ENCODE measurements at places on chromosomes 6 and 20.
A peak's percentile ranks its signal among the peaks of the same experiment; 100 is the strongest.

GRCh38 chr6:16168858-16169257 is 40.0 kb downstream of the MYLIP start:
- peak; percentile 31 for DNase-seq

DNA sequence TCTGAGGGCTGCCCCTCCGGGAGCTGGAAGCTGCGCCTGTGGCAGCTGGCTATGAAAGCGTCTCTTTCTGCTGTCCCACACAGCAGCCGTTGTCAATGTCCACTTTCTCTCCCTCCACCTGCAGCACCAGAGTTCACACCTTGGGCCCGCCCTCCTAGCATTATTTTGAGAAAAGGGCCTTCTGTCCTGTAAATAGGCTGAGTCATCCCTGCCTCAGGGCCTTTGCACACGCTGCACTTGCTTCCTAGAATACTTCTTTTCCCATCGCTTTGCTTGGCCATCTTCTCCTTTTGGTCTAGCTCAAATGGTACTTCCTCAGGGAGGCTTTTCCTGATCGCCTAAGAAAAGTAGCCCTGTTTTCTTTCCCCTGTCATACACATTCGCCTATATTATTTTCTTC is 69.3 kb upstream of the ZNFX1 start:
- DNase-seq: no peak

- DNase-seq: peak; percentile 86
Measured at GRCh38 chr6:23890543-23891227, 235.3 kb upstream of the NRSN1 start.

DNA sequence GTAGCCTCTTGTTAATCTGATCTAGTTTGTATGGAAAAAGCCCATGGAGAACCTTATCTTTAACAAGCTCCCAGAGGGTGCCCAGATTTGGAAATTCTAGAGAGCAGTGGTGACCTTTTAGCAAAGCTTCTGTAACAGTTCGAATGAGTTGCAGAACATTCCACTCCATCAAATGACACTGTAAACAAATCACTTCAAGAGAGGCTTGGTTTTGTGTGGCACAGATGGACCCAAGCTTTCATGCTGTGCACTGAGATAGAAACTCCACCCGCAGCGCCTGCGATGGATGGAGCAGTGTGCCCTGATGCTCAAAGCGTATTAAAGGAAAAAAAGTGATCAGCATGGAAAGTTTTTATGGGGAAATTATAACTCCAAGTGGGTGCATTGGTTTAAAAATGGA is 55.1 kb upstream of the ISM1 start:
- DNase-seq: no peak

GRCh38 chr6:77774457-77774856 is 121.6 kb downstream of the MEI4 start:
- DNase-seq: no peak

GRCh38 chr20:32325706-32326503 is 32.2 kb upstream of the ASXL1 start:
- peak; percentile 74 for DNase-seq

GRCh38 chr6:19452495-19452894 is 384.7 kb upstream of the ID4 start:
- no peak for DNase-seq

- DNase-seq: peak; percentile 83
Measured at GRCh38 chr6:27836783-27837624, 75.2 kb downstream of the OR2B2 start.

DNA sequence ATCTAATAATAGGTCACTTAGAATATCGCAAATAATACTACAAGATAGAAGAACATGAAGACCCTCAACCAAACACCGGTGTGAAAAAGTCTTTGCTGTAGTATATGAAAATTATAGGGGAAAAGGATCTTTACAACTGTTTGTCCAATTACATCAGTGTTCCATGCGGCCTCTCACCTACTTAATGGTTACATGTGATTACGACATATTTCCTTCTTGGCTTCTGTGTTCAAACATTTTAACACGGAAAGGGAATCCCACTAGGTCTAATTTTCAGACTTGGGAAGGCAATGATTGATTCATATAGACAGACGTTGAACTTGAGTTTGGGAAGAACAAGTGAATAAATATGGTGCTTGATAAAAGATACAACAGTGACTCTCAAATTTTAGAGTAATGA is 273.4 kb downstream of the KIF16B start:
- DNase-seq: peak; percentile 26

GRCh38 chr6:150600010-150600300 is 270 bp downstream of the PLEKHG1 start:
- no peak for DNase-seq

GRCh38 chr6:124132256-124132655 is 328.6 kb downstream of the NKAIN2 start:
- peak; percentile 39 for DNase-seq

- no peak for DNase-seq
Measured at GRCh38 chr6:137222381-137222780, 3.2 kb upstream of the IFNGR1 start.

DNA sequence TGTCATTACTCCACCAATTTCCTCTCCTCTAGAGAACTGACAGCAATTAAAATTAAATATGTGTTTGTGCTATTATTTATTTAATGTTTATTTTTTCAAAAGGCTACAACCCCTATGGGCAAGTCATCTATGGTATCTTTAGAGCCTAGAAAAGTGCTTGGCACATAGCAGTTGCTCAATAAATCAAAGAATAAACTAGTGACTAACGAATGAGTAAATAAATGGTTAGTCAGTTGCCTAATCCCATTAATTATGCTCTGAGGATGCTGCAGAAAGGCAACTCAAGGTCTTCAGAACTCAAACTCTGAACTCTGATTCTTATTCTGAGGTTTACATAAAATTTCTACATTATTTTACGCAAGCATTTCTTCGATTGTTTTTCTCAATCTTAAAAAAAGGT is 193.0 kb upstream of the TSHZ2 start:
- no peak for DNase-seq

- no peak for DNase-seq
Measured at GRCh38 chr6:110643175-110643574, 166.8 kb upstream of the SLC22A16 start.

DNA sequence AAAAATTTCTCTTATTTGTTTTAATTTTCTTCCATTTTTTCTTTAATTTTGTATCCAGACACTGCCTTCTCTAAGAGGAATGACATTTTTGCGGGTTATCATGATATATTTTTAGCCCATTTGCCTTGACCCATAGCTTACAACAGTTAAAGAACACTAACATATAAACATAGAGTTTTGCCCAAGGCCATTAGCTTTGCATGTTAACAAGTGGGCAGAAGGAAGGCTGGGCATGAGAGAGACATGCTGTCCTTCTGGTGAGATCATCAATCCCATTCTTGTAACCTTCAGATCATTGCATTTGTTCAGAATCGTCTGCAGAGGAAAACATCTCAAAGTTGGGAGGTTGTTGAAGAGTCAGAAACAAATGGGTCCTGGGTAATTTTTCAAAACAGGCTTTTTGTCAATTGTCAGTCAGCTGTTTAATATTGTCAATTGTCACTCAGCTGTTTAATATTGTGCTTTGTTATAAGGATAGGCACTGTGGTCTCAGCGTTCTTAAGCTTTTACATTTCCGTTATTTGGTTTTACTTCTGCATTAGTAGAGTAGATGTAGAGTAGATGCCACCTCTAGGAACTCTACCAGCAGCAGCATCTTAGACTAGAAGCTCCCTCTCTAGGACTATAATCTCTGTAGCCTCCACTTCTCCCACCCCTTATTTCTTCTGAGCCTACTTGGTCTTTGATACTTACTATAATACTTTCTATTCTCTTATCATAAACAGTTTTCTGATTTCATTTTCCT is 243.1 kb downstream of the ESR1 start:
- DNase-seq: no peak

- DNase-seq: peak; percentile 20
Measured at GRCh38 chr6:30600451-30600961, 16.5 kb downstream of the PPP1R10 start.

DNA sequence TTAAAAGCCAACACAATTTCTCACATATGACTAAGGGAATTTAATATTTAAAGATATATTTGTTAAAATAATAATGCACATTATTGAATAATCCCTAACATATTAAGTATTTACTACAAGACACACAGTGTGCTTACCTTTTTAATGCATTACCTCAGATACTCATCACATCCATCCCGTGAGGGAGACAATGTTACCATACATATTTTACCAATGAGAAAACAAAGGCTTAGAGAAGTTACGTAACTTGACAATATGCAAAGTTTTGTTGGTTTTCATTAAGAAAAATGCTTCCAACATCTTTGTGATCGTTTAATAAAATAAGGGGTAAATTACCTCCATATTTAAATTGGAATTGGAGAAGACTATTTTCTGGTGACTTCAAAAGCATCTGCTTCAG is 4.3 kb downstream of the IFNGR1 start:
- DNase-seq: no peak

- peak; percentile 25 for DNase-seq
Measured at GRCh38 chr6:168238159-168238909, 81.2 kb downstream of the DACT2 start.

DNA sequence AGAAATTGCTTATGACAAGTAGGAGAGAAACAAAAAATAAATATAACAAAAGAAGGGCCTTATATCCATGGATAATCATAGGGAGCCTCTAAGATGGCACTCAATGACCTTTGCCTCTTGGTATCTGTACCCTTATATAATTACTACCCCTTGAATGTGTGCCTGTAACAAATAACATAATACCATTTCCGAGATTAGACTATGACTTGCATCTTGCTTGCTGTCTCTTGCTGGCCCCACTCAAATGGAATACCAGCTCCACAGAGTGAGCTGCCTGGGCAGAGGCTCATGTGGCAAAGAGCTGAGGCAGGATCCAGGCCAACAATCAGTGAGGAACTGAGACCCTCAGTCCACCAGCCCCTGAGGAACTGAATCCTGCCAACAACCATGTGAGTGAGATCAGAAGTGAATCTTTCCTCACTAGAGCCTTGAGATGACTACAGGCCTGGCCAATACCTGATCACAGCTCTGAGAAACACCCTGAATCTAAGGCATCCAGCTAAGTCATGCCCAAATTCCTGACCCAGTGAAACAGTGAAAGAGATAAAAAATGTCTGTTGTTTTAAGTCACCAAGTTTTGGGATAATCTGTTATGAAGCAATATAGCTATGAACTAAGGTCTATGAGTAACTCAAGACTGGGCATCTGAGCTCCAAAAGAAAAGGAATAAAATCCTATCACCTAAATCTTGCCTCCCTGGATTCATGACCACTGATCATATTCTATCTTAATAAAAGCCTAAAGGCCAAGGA is 5.5 kb downstream of the KATNA1 start:
- DNase-seq: no peak

DNA sequence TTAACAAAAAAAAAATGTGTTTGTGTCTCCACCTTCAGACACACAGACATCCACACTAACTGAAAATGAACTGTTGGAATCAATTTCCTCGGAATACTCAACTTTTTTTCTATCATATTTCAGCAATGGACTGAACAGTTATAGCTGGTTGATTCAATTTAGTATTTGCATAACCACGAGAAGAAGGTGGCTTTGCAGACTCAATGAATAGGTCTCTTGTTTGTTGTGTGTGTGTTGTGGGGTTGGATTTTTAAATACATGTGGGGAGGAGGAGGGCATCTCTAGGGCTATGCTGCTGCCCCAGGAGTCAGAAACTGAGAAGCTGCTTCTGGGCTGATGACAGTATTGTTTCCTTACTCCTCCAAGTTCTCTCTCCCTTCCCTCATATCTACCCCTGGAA is 28.7 kb downstream of the TFAP2A start:
- no peak for DNase-seq

DNA sequence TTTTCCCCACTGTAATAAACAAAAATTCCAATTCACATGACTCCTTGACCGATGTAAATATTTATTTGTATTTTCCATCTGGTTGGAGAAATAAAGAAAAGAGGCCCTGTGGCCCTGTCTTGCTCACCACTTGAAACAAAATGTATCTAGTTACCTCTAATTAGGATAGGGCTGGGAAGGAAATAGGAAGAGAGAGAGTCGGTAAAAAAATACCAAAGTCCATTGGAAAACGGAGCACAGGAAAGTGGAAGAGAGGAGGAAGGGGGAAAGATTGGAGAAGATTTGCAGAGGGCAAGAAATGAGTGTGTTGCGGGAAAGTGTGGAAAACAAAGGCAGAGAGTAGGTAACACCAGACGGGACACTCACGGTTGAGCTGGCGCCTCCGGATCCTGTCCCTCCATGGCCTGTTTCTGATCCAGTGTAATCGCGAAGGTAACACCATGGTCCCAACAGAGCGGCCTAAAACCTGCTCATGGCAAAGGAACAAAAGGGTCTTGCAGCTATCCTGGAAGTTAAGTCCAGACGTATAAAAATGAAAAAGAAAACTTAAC is 105.8 kb upstream of the RIPOR2 start:
- DNase-seq: no peak

- no peak for DNase-seq
Measured at GRCh38 chr6:154428897-154429296, 72.3 kb upstream of the IPCEF1 start.

- no peak for DNase-seq
Measured at GRCh38 chr6:108801366-108801765, 46.9 kb upstream of the ARMC2 start.

- DNase-seq: no peak
Measured at GRCh38 chr6:80528115-80528514, 421.6 kb downstream of the BCKDHB start.

Data from MCF 10A (cell line).